Tibial artery (tissue), 4 donors: ENCODE measurements at places on chromosomes 6 and 20.

DNA sequence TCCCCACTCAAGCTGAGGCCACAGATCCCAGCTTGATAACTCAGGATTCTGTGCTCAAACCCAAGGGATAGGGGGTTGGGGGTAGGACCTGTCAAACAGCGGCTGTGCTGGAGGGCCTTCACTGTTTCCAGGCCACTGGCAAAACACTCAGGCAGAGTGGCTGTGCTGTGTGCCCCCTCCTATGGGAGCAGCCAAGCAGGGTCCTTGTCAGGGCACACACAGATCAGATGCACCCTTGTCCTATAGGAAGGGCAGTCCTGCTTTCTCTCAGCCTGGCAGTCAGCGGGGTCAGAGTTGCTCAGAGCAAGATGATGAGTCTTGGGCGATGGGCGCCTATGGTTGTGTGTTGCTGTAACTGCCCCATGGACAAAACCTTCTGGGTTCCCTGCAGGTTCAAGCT lies 554.8 kb downstream of the TBC1D32 start:
- no peak for DNase-seq
- no peak overlapping the region for H3K4me3 ChIP-seq
- no peak overlapping the region for H3K27ac ChIP-seq
- H3K27me3 ChIP-seq, result no peaks in the 10 kb centered on the region
- no peaks in the 10 kb centered on the region for H3K4me1 ChIP-seq
- H3K36me3 ChIP-seq, result no peaks in the 10 kb centered on the region

- H3K4me3 ChIP-seq, result no peak overlapping the region
- no peak overlapping the region for H3K27ac ChIP-seq
- H3K4me1 ChIP-seq, result peaks cover 31% of the 10 kb centered on the region
Measured at GRCh38 chr6:156060013-156060412, 604.4 kb upstream of the NOX3 start.

DNA sequence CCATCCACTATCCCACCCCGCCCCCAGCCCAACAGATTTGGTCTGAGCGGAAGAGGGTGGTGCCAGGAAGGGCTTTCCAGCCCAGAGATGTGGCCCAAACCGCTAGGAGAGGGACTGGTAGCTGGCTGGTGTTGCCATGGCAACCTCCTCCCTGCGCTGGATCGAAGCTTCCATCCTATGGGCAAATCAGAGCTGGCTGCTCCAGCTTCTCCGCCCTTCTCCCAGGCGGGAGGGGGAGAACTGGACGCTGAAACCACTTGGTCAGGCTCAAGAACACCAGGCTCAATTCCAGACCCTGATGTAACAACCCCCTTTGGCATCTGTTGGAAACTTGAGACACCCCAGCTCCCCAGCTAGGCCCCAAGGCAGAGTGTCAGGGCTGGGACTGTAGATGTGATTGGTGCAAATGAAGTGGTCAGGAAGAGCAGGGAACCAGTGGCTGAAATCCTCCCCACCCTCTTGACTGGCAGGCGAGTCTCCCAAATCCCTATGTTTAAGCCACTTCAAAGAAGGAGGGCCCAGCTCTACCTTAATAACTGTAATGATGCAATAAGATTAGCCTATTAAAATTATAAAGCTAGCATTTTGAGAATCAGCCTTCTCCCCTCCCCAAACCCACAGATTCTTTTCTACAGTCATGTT lies 4.2 kb downstream of the RIMS4 start:
- no peaks in the 10 kb centered on the region for H3K36me3 ChIP-seq
- H3K27ac ChIP-seq, result no peak overlapping the region
- no peaks in the 10 kb centered on the region for H3K4me1 ChIP-seq
- H3K27me3 ChIP-seq, result no peaks in the 10 kb centered on the region

DNA sequence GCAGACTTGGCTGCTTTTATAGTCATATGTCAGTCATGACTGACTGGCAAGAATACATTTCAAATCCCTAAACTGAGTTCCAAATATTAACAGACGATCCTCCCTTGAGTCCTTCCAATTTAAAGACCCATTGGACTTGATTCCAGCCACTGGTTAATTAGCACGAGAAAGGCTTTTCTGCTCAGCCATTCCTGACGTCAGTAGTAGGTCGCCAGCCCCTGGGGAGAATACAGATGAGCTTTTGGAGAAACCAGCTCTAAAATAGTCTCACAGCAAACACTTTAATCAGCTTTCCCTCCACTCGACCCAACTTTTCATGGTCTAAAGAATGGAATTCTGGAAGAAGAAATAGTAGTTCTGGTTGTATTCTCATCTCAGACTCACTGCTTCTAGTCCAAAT lies 91.6 kb downstream of the SLC22A3 start:
- no peak for DNase-seq
- no peaks in the 10 kb centered on the region for H3K4me1 ChIP-seq
- H3K27ac ChIP-seq, result peak overlapping the region; percentile 48
- no peak overlapping the region for H3K4me3 ChIP-seq

DNA sequence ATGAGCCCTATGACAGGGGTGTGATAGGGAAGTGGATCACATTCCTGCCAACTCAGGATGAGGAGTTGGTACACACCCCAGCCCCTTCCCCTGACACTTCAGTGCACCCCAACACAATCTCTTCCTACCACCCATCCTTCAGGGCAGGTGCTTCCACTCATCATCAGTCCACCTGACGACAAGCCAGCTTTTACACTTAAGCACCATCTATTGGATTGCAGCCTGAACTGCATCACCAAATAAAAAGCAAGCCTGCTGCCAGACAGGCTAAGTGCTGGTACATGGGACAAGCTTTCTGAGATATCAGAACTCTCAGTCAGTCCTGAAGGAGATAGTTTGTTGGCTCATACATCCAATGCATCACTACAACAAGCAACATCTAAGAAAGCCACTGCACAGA lies 69.0 kb upstream of the TMEM200A start:
- H3K36me3 ChIP-seq, result no peaks in the 10 kb centered on the region
- no peaks in the 10 kb centered on the region for H3K4me1 ChIP-seq
- H3K27ac ChIP-seq, result no peak overlapping the region
- no peaks in the 10 kb centered on the region for H3K27me3 ChIP-seq
- DNase-seq, result no peak

DNA sequence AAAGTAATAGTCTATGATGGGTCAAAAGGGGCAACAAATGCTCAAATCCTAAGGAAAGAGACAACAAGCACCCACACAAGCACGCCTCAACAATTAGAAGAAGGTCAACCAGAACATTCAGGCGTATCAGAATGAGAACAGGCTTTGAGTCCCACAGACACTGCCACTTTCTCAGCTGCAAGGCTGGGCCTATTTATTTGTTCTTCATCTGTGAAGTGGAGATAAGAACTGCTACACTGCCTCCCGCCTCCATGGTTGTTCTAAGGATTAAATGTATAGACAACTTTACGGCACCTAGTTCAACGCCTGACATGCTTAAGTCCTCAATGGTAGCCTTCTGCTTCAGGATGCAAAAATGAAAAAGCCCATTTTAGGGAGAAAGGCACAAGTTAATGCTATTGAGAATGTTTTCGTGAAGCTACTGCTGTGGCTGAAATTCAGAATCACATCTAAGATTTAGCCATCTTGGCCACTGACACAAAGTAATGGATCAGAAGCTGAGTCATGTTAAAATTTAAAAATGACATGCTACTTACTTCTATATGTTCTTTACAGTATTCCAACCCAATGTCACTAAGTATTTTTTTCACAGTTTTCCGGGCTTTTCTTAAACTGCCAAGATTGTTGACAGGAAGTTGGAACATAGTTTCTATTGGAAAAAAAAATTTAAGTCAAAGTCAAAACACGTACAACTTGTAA lies 27.7 kb downstream of the ADNP start:
- H3K27ac ChIP-seq, result no peak overlapping the region
- H3K4me3 ChIP-seq, result no peak overlapping the region
- H3K36me3 ChIP-seq, result peaks cover 26% of the 10 kb centered on the region
- peaks cover 51% of the 10 kb centered on the region for H3K4me1 ChIP-seq

GRCh38 chr6:154786144-154786868 lies 53.1 kb downstream of the SCAF8 start:
- H3K27me3 ChIP-seq, result no peaks in the 10 kb centered on the region
- no peaks in the 10 kb centered on the region for H3K4me1 ChIP-seq
- H3K36me3 ChIP-seq, result peaks cover 7% of the 10 kb centered on the region
- no peak overlapping the region for H3K4me3 ChIP-seq
- no peak for DNase-seq

DNA sequence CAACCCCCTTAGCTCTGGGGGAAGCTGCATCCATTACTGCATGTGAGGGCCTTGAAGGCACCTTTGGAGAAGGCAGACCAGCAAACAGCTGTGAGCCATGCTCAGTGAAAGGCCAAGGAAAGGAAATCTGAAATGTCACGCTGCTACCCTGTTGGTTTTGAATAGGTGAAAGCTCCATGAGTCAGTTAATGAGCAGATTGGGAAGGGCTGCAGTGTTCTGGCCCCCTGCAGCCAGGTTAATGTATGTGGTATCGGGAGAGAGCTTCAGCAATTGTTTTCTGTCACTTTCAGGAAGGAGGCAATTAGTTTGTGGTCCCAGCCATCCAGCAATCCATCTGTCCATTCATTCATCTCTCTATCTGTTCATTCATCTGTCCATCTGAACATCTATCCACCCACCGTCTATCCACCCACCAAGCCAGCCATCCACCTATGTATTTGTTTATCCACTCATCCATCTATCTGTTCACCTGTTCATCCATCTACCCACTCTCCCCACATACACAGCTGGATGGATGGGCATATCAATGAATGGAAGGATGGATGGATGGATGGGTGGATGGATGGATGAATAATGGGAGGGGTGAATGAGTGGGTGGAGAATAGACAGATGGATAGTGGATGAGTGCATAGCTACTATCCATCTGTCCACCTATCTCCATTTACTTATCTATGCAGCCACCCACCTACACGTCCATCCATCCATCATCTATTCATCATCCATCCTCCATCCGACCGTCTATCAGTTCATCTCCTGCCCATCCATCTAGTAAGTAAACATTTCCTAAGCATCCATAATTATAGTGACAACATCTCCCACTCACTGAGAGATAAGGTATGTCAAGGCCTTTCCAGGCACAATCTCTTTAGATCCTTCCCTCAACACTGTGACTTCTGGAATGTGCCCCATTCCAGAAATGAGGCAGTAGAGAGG lies 16.0 kb downstream of the PCK1 start:
- H3K4me1 ChIP-seq, result peaks cover 24% of the 10 kb centered on the region
- DNase-seq, result no peak

- no peak for DNase-seq
- no peak overlapping the region for H3K4me3 ChIP-seq
- no peak overlapping the region for H3K27ac ChIP-seq
- peaks cover 5% of the 10 kb centered on the region for H3K4me1 ChIP-seq
Measured at GRCh38 chr6:70708448-70708847, 40.8 kb downstream of the SMAP1 start.

DNA sequence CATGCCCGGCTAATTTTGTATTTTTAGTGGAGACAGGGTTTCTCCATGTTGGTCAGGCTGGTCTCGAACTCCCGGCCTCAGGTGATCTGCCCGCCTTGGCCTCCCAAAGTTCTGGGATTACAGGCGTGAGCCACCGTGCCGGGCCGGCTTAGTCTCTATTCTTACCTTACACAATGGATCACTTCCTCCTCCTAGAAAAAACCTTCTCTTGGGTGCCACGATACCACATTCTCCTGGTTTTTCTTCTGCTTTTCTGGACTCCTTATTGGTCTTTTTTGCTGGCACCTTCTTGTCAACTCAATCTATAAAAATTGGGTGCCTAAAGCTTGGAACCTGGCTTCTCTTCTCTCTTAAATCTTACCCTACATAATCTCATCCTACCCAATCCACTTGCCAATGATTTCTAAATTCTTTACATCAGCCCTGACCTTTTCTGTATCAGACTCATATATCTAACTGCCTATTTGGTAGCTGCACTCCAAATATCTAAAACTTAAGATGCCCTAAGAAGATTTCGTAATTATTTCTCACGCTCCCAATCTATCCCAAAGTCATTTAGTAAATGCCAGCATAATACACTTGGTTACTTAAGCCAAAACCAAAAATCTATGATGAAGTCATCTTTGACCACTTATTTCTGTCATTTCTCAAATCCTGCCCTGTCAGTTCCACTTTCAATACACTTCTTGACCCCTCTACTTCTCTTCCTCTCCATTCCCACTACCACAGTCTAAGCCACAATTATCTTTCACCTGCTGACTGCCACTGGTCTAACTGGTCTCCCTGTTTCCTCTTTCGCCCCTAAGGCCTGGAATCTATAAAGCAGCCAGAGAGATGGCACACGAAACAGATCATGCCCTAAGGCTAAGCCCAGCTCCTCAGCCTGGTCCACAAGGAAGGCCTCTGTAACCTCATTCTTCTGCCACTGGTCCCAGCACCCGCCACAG lies 43.2 kb downstream of the ELMO2 start:
- H3K27ac ChIP-seq, result peak overlapping the region; percentile 90
- H3K4me3 ChIP-seq, result peak overlapping the region; percentile 94

DNA sequence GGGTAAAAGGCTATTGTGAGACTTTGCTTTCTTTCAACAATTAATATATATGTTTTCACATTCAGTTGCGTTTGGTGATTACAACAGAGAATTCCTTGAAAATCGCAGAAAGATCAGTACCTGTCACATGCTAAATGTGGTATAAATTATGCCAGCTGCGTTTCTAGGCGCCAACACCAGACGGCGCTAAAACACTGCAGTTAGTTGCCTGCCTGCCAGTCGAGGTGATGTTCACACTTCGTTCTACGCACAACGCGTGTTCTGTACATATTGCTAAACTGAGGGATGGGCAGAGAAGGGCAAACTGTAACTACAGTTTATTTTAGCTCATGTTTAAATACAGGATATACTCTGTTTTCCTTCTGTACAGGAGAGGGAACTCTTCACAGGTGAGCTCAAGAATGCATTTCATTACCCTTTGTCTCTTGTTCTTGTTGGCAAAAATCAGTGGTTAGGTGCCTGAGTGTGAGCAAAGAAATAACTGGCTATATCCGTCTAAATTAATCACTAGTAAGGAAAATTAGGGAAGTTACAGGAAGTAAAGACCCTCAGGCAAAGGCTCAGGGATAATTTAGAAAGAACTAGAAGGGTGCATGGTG lies 100.1 kb upstream of the RGS17 start:
- no peak overlapping the region for H3K4me3 ChIP-seq
- H3K4me1 ChIP-seq, result no peaks in the 10 kb centered on the region
- no peak overlapping the region for H3K27ac ChIP-seq
- H3K27me3 ChIP-seq, result no peaks in the 10 kb centered on the region
- no peak for DNase-seq

GRCh38 chr6:116386581-116387299 lies 16.0 kb downstream of the DSE start:
- H3K27me3 ChIP-seq, result no peaks in the 10 kb centered on the region
- no peaks in the 10 kb centered on the region for H3K4me1 ChIP-seq
- peak overlapping the region; percentile 38 for H3K27ac ChIP-seq
- DNase-seq, result no peak
- no peak overlapping the region for H3K4me3 ChIP-seq
- H3K36me3 ChIP-seq, result no peaks in the 10 kb centered on the region

DNA sequence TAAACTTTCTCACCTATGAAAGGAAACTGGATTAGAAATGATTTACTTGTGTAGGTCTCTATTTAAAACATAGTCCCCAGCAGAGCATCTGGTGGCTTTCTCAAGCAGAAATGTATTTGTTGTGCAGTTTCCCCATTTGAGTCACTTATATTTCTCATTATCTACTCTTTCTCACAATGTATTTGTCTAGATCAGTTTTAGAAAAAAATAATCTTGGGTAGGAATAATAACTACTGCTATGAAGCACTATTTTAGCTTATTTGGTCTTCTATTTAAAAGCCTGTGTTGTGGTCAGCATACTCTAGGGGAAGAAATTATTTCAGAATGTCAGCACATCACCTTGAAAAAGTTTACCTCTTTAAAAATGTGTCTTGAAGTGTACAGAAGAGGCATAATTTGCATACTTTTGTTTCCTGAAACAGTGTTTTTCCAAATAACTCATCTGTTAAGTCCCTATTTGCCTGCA lies 60.9 kb upstream of the PRL start:
- H3K27me3 ChIP-seq, result no peaks in the 10 kb centered on the region
- no peak for DNase-seq
- no peaks in the 10 kb centered on the region for H3K36me3 ChIP-seq
- no peak overlapping the region for H3K27ac ChIP-seq
